HCT116 (cell line): ENCODE measurements at places on chromosomes 5 and 9. TPM values are rescaled to one million over a fixed set of nuclear protein-coding genes. Genes with fewer than 3 reads are reported as not detected.

DNA sequence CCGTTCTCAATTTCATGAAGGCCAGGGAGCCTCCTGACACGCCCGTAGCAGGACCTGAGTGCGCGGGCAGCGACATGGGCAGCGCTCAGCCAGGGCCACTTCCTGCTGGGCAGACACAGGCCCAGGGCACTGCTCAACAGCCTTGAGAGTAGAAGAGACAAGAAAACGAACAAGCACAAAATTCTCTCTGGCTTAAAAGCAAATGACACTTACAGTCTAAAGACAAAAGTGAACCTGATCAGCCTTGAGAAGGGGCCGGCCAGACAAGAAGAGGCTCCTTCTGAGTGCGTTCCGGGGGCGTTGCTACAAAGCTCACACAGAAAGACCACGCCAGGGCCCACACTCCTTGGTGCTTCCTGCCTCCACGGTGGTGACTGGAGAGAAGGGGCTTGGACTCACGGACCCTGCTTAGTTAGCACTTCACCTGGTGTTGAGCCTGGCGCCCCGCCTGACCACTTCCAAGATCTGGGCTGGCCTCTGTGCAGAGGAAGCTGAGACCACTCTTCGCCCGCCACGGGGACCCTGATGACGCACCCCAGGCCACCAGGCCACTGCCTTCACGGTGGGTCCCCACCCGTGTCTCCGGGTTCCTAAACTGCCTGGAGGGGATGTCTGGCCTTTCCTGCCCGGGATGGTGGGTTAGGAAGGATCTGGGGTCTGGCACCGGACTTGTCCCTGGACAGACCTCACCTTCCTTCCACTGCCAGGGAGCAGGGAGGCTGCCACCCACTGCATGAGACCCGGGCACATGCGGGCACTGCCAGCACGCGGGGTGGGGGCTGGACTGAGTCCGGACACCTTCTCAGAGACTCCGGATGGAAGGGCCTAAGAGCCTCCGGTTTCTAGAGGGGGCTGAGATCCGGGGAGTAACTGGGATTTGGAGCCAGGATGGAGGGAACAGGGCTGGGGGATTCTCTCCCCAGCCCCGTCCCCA is 1.3 kb downstream of the SLC12A7 start:
- no peak for DNase-seq

The TMC1 gene
- 0.57 TPM for total RNA-seq

- no peak for DNase-seq
Observed at GRCh38 chr5:111836426-111836825, 79.4 kb upstream of the NREP start.

DNA sequence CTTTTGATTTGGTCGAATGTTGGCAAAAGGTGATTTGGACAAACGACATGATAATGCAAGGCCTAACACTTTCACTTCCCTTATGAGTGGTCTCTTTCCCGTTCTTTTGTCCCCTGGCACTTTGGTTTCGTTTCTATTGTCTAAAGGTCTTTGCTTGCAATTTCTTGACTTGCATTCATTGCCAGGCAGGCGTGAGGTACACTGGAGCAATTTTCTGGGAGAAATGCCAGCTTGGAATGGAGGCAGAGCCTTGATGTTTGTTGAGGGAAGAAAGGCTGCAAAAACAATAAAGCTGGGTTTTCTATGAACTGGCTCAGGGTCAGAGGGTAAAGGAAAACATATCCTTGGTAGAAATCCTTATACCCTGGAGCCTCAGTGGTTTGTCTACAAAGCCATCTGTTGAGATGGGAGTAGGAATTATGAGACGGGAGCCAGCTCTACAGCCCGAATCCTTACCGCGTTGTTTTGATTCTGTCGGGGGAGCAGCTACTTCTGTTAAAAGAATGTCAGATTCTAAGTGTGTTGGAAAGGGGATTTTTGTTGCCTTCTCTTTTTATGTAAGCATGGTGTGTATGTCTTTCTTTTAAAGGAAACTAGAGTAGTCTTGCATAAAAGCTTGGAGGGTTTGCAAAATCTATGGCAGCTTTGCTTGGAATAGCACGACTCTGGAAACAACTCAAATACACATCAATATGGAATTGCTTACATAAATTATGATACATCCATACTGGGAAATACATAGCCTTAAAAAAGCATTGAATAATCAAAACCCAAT is 158.9 kb downstream of the RMI1 start:
- DNase-seq = no peak

The LRRC70 gene
- 0.37 TPM for total RNA-seq

DNA sequence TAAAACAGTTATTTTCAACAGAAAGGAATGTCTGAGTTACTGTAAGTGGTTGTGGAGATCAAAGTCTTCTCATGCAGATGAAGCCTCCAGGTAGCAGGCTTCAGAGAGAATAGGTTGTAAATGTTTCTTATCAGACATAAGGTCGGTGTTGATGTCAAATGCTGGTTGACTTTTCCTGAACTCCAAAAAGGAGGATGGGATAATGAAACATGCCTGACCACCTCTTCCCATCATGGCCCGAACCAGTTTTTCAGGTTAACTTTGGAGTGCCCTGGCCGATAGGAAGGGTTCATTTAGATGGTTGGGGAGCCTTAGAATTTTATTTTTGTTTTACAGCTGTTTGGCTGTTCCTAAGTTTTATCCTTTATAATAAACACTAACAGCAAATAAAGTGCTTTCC is 478.4 kb downstream of the ACTL7B start:
- no peak for DNase-seq

- no peak for DNase-seq
Observed at GRCh38 chr9:109852556-109852955, 72.6 kb downstream of the PALM2AKAP2 start.

- DNase-seq = no peak
Observed at GRCh38 chr9:116243708-116244107, 90.1 kb downstream of the PAPPA start.

GRCh38 chr9:14542071-14542470 is 151.2 kb downstream of the ZDHHC21 start:
- no peak for DNase-seq

- no peak for DNase-seq
Observed at GRCh38 chr9:128428644-128429512, 8.2 kb downstream of the CERCAM start.

- no peak for DNase-seq
Observed at GRCh38 chr9:103407260-103407659, 412.1 kb downstream of the CYLC2 start.

DNA sequence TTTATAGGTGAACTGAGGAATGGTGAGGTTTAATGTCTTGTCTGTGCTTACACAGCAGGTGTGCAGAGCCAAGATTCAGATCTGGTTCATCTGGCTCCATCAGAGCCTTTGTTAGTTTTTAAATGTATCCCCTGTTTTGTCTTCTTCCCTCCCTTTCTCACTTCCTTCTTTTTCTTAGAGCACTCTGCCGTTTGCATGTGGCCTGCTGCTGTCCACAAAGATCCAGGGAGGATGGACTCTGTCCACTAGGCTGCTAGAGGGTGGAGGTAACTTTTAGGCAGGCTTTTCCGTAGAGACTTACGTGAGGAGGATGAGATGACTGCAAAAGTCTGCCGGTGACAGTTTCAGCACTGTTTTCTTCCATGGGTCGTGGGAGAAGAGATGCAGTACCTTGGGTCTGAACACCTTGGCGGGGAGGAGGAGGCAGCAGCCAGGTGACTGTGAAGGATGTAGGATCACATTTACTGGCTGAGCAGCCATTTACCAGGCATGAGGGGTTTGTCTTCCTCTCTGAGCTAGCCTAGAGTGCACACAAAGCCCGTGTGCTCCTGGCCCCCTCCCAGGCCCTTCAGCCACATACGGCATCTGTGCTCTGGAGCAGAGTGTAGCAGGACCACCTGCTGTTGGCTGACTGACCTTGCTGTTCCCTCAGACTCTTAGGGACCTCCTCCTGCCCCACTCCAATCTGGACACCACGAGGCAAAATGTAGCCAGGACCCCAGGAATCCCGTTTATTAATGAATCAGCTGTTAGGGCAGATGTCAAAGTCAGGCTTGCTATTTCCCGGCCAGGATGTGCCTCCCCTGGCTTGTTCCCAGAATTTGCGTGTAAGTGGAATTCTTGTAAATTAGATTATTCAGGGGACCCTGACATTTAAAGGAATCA is 1.8 kb downstream of the NTMT1 start:
- no peak for DNase-seq

The SPATA31A3 gene
- not detected for total RNA-seq

The TAS2R1 gene
- total RNA-seq = not detected

DNA sequence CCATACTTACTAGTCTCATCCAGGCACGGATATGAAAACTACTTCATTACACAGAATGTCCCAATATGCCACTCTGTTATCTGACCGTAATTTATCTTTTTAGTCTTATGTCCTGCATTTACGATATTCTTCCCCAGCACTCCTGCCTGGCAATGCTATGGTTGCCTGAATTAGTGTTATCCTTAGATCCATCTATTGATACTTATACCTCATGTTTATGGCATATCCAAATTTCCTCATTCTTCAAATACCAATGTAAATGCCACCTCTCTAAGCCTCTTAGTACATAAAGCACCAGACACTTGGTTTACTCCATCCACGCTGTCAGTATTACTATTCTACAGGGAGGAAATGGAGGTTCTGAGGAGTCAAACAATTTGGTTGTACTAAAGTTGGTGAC is 507.8 kb upstream of the NMUR2 start:
- DNase-seq = no peak

The NEUROG1 gene
- not detected for total RNA-seq

The HTR1A gene
- not detected for total RNA-seq

The SLC4A9 gene
- total RNA-seq = 0.49 TPM

DNA sequence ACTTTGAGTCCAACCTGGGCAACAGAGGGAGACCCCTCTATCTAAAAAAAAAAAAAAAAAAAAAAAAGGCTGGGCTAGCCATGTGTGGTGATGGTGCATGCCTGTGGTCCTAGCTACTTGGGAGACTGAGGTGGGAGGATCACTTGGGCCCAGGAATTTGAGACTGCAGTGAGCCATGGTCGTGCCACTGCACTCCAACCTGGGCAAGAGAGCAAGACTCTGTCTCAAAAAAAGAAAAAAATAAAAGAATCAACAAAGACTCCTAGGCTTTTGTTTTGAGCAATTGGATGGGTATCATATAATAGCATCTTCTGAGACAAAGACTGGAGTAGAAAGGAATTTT is 481.7 kb upstream of the PAPPA start:
- DNase-seq = no peak

- DNase-seq = no peak
Observed at GRCh38 chr5:35023391-35024178, 24.2 kb downstream of the AGXT2 start.

- no peak for DNase-seq
Observed at GRCh38 chr5:98999631-99000030, 70.8 kb upstream of the CHD1 start.

The PDE8B gene
- total RNA-seq = 0.17 TPM

DNA sequence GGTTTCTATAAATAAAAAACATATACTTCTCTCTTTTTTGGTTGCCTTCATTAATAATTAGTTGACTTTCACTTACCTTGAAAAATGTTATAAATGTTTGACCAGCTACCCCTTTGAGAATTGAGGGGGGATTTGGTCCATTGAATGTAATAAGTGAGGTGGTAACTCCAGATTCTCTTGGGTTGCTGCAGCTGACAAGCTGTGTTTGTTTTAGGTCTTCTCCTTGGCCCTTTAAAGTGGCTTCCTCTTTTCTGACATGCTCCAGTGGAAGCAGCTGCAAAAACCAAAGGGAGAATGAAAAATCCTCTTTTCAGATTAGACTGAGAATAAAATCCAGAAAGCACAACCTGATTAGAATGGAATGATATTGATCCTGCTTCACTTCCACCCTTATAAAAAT is 410.5 kb downstream of the TMEM38B start:
- no peak for DNase-seq

DNA sequence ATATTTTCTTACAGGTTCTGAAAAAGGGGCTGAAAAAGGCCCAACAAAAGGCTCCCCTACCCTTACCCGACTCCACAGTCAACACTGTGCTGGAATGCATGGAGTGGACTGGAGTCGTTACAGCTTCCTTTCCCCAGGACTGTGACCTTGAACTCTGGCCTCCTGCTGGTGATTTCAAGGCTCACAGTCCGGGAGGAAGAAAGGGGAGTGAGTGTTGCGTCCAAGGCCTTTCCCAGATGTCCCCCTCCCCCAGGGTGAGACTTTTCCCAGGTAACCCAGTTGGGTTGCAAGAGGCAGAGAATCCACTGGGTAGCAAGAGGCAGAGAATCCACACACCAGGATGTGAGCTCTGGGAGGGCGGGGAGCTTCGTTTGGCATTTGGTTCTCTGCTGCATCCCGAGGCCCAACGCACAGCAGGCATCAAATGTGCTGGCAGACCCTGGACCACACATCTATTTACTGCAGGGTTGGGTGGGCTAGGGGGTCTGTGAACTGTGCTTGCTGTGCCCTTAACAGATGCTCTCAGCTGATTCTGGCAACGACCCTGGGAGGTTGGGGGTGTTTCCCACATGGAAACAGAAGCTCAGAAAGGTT is 37.5 kb downstream of the FABP6 start:
- DNase-seq = no peak

DNA sequence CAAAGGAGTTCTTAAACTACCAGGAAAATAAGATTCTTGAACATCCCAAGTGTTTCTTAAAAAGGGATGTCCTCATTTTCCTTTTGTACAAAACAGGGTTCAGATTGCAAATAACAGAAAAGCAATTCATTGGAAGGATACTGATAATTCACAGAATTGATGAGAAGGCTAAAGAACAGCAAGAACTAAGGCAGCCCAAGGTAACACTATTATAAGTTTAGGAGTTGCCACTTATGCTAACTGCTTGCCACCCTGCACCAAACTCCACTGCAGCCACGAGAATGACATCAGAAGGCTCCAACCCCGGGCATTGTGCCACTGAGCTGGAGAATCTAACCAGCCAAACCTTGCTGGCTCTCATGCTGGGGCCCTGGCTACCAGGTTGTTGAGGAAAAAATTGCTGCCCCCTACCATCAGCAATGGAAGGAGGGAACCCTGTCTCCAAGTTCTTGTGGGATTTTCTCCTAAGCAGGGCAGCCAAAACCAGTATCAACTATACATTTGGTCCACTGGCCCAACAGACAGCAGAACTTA is 123.4 kb downstream of the ARL15 start:
- no peak for DNase-seq

- no peak for DNase-seq
Observed at GRCh38 chr9:5580650-5581049, 48.3 kb upstream of the RIC1 start.

The GFI1B gene
- total RNA-seq = 0.20 TPM

DNA sequence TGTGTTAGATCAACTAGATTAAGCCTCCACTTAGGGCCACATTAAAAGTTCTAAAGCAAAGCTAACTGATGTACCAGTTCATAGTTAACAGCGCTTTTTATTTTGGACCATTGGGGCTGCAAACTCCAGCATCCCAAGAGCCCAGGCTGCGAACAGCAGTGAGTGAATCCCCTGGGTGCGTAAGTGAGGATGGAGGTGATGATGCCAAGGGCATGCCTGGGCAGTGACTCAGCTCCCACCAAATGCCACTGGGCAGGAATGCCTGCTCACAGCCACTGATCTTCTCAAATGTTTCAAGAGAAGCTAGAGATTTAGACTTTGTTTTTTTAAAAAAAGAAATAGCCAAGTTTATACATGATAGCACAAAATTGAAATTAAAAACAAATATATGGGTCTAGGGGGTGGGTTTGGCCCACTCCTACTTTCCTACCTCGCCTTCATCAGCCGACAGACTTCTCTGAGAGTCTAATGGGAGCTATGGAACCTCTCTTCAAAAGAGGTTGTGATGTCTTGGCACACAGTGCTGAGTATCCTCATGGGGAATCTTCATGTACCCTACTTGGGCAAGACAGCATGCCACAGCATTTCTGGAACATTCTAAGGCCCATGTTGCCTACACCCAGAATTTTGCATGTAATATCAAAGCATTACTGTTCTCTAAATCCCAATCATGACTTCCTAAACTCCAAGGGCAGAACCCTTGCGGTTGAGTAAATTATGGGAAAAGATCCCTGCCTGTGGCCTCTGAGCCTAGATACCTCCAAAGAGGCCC is 398.1 kb downstream of the EBF1 start:
- no peak for DNase-seq
